ENCODE measurements at places on chromosomes 13 and 19.

- no peak for DNase-seq
Measured at GRCh38 chr13:33958964-33959363, 141.0 kb downstream of the RFC3 start.

GRCh38 chr19:49469828-49470614, 4.0 kb upstream of the FLT3LG start:
- no peak for DNase-seq

DNA sequence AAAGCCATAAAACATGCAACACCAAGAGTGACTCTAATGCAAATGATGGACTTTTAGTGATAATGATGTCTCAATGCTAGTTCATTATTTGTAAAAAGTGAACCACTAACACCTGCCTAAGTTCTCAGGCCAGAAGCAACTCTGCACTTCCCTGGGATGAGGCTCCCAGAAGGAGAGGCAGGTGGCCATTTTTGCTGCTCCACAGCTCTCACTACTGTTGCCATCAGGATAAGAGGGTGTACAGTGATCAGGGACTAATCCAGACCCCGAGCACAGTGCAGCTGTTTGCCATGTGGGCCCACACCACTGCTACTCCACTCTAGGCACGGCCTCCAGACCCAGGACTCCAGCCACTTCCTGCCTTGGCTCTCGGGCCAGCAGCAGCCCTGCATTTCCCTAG, 828.3 kb upstream of the MIR17HG start:
- no peak for DNase-seq

GRCh38 chr13:32736648-32737047, 150.4 kb downstream of the PDS5B start:
- no peak for DNase-seq

- no peak for DNase-seq
Measured at GRCh38 chr13:57918913-57919312, 287.4 kb downstream of the PCDH17 start.

GRCh38 chr13:109655206-109655600, 131.2 kb downstream of the IRS2 start:
- DNase-seq: no peak

- no peak for DNase-seq
Measured at GRCh38 chr19:32914879-32915660, 45.5 kb upstream of the SLC7A9 start.

DNA sequence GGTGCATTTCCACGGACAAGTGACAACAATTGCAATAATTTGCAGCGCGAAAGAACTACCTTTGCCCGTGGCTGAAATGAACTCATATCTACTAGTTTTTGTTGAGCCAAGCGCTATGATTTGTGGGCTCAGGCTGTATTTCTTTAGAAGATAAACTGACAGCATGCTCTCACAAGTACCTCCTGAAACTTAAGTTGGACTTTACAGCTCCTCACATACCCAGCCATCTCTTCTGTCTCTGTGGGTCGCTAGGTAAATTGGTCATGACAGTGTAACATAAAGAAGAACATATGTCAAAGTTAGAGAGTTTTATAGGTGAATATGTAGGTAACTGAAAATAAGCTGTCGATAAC, 839 bp downstream of the COG6 start:
- no peak for DNase-seq

DNA sequence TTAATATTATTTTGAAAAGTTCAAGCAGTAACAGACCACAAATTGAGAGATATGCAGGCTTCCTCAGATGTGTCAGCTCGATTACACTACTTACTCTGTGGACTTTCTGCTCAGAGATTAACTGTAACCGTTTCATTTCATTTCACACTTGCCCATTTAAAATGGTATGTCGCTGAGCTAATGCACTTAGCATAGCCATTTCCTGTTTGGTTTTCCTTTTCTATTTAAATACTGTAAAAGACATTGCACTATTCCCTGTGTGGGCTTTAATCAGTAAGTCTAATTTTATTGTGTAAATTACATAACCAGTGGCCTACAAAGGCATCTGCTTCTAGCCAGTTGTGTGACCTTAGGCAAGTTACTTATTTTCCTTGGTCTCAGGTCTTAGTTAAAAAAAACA, 237.6 kb downstream of the LACC1 start:
- no peak for DNase-seq

- no peak for DNase-seq
Measured at GRCh38 chr13:48405875-48406274, 7.0 kb downstream of the LPAR6 start.

DNA sequence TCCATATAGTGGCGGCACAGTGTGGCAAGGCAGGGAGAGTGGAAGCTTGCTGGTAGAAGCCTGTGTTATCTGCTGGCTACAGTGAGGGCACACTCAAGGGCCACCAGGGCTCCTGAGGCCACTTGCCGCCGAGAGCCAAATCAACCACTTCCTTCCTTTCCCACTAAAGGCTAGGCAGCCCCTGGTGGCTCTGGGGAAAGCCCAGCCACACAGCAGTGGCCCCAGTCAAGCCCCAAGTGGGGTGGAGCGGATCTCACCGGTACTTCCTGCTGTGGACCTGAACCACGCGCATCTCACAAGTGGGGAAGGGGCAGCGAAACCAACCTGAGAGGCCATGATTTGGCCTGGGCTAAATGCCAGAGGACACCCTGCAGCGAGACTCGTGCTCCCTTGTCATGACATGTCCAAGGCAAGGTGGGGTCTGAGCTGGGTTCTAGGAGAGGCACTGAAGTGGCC, 21.9 kb upstream of the SLC35E1 start:
- no peak for DNase-seq

GRCh38 chr19:1999856-2000515, 15.5 kb downstream of the BTBD2 start:
- DNase-seq: no peak

DNA sequence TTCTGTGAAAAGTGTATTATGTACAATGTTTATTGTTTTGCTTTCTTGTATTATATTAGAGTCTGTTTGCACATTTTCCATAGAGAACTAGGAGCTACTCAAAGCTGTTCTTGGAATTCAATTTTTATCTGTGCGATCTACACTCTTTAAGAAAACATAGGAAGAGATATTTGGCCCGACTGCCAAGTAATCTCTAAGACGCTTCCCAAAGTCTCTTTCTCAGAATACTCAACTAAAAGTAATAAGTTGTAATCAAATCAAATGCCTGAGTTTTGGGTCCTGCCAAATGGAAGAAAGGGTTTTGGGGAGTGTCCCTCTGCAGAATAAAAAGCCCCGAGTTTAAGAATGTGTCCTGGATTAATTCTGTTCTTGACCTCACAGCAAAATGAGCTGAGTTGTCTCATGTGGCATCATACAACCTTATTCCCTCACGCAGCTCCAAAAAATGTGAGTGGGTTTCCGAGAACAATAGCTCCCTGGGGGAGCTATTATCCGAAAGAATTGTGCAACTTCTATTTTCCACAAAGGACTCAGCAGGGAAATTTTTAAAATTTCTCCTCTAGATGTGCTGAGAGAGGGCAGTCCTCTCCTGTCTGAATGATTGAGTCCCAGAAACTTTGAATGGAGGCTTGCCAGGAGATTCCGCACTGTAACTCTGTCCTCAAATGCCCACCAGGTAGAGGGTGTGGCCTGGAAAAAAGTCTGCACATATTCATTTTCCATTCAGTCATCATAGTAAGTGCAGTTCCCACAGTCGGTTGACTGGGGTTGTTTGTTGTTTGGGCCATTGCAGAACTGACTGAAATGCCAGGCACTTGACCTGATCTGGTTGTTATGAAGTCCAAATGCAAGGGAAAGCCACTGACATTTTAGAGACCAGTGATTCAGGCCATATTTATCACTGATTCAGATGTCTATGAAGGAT, 280.0 kb upstream of the SOX21 start:
- no peak for DNase-seq

DNA sequence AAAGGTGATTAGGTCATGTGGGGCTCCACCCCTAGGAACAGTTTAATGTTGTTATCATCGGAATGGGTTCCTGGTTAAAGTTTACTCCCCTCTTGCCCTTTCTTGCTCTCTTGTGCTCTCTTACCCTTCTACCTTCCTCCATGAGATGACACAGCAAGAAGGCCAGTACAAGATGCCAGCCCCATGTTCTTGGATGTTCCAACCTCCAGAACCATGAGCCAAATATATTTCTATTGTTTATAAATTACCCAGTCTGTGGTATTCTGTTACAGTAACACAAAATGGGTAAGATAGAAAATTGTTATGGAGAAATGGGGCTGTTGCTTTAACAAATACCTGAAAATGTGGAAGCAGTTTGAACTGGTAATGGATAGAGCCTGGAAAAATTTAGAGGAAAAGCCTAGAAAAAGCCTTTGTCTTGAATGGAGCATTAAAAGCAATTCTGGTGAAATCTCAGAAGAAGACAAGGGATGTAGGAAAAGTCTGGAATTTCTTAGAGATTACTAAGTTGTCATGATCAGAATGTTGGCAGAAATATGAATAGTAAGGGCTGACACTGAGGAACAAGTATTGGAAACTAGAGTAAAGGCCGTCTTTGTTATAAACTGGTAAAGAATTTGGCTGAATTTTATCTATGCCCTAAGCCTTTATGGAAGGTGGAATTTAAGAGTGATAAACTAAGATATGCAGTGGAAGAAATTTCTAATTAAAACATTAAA, 53.5 kb upstream of the TSC22D1 start:
- no peak for DNase-seq

- no peak for DNase-seq
Measured at GRCh38 chr19:24052811-24053210, 34.2 kb upstream of the ZNF254 start.
